ENCODE measurements at places on chromosomes 6 and 20.

DNA sequence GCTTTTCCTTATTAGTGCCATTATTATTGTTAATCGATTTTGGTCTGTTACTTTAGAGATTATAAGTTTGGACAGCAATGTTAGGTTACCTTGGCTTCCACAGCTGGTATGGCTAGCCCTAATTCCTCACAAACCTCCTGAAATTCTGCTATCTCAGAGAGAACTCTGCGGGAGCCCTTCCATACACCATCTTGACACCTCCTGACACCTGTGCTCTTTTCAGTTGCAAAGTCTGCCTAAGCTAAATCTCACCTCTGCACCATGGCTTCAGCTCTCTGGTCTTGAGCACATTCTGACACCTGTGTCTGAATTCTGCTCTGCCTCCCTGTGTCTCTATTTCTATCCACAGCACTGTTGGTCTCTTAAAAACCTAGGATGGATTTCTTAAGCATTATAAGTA, 106.5 kb downstream of the DCDC2 start:
- H3K27ac ChIP-seq, result no peak overlapping the region
- DNase-seq, result no peak
- H3K36me3 ChIP-seq, result no peaks in the 10 kb centered on the region
- no peaks in the 10 kb centered on the region for H3K4me1 ChIP-seq

DNA sequence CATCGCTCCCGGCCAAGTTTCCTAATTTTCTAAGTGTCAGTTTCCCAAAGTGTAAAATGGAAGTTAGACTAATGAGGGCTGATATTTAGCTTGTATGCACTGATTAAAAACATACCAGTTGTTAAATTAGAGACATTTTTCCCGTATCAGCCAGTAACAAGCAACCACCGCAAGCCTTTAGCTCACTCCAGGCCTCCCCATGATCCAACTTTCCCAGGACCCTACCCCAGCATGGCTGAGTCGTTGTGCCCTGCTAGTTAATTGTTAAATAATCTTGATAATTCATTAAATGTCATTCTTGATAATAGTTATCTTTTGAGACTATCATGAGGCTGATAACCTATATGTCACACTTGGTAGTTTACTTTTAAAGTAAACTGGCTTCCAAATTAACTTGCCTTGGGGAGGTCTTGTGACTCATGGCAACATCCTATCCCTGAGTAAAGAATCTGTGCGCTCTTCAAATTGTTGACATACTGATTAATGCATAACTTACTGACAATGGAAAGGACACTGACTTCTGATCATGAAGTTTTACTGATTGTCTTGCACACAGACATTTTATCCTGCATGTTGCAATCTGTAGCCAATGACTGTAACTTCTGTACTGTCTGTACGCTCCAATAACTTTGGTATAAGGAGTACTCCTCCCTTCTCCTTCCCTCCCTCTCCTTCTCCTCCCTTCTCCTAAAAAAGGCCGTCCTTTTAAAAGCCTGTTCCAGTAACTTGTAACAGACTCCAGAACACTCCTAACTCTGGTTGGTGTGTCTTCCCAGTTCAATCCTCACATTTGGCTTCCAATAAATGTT, 6.3 kb upstream of the GTF3C6 start:
- DNase-seq, result no peak
- no peaks in the 10 kb centered on the region for H3K4me1 ChIP-seq
- H3K4me3 ChIP-seq, result no peak overlapping the region
- H3K27ac ChIP-seq, result no peak overlapping the region
- H3K27me3 ChIP-seq, result no peaks in the 10 kb centered on the region
- no peaks in the 10 kb centered on the region for H3K36me3 ChIP-seq

DNA sequence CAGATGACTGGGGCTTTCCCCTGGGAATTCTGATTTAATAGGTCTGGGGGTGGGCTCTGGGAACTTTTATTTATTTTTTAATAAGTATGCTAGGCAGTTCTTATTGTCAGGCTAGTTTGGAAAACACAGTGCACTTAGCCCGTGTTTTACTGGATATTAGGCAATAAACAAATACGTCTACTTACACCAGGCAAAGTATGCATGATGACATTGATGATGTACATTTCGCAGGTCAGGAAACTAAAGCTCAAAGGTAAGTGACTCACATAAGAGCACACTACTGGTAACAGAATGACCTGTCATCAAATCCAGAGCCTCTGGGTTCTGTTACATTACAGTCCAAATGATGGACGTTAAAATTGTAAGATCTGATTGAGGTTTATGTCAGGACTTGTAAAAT, 144.4 kb upstream of the EXOC2 start:
- no peaks in the 10 kb centered on the region for H3K36me3 ChIP-seq
- H3K4me1 ChIP-seq, result peaks cover 29% of the 10 kb centered on the region
- DNase-seq, result no peak
- no peaks in the 10 kb centered on the region for H3K27me3 ChIP-seq
- H3K4me3 ChIP-seq, result no peak overlapping the region

DNA sequence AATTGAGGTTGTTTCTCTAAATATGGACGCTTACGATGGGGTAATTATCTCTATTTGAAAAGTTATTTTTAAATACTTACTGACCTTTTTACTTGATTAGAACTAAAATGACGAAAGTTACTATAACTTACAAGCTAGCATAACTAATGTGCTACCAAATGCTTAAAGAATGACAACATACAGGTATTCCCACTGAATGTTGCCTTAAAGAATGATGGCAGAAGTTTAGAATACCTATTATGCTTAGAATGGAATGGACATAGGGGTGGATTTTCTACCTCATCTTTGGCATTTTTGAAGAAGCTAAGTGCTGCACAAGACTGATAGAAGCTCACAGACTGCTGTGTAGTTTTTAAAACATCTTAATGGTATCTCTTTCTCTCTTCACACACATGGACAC, 284.8 kb downstream of the THBS2 start:
- H3K27ac ChIP-seq, result no peak overlapping the region
- no peak for DNase-seq
- no peaks in the 10 kb centered on the region for H3K4me1 ChIP-seq
- H3K36me3 ChIP-seq, result no peaks in the 10 kb centered on the region

- no peak overlapping the region for H3K4me3 ChIP-seq
- H3K4me1 ChIP-seq, result peaks cover 14% of the 10 kb centered on the region
- H3K36me3 ChIP-seq, result no peaks in the 10 kb centered on the region
- DNase-seq, result no peak
Observed at GRCh38 chr6:127178746-127179145, 60.3 kb downstream of the RSPO3 start.

GRCh38 chr20:22805219-22805618, 220.8 kb upstream of the FOXA2 start:
- H3K4me1 ChIP-seq, result no peaks in the 10 kb centered on the region
- H3K27me3 ChIP-seq, result no peaks in the 10 kb centered on the region
- no peaks in the 10 kb centered on the region for H3K36me3 ChIP-seq

- DNase-seq, result no peak
- no peak overlapping the region for H3K27ac ChIP-seq
- no peak overlapping the region for H3K4me3 ChIP-seq
- H3K4me1 ChIP-seq, result peaks cover 4% of the 10 kb centered on the region
- no peaks in the 10 kb centered on the region for H3K36me3 ChIP-seq
Observed at GRCh38 chr6:92589996-92590395, 829.4 kb downstream of the EPHA7 start.

DNA sequence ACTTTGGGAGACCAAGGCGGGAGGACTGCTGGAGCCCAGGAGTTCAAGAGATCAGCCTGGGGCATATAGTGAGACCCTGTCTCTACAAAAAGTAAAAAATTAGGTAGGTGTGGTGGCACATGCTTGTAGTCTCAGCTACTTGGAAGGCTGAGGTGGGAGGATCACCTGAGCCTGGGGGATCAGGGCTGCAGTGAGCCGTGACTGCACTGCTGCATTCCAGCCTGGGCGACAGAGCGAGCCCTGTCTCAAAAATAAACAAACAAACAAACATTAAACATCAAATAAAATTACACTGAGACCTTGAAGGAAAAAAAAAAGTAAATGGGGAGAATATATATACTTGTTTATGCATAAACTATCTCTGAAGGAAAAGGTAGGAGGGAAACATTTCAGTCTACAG, 387.8 kb downstream of the ZFAND3 start:
- no peak overlapping the region for H3K27ac ChIP-seq
- no peak for DNase-seq
- peaks cover 16% of the 10 kb centered on the region for H3K4me1 ChIP-seq
- H3K4me3 ChIP-seq, result no peak overlapping the region

DNA sequence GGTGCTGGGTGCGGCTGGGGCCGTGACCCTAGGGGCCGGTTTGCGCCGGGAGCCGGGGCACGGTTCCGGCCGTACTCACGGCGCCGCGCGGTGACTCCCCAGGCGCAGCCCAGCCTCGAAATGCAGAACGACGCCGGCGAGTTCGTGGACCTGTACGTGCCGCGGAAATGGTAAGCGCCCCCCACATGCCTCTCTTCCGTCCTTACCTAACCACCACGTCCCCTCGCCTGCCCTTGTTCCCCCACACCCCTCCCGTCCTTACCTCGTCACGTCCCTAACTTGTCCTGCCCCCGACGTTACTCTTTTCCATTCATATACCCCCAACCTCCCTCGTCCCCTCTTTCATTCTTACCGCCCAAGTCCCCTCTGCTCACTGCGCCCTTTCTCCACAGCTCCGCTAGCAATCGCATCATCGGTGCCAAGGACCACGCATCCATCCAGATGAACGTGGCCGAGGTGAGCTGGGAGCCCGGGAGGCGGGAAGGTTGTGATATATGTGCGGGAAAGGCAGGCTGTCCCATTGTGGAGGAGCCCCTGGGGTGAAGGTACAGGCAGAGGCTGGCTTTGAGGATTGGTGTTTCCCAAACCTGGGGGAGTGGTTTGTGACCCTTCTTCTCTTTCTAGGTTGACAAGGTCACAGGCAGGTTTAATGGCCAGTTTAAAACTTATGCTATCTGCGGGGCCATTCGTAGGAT, 463 bp downstream of the RPS21 start:
- DNase-seq, result no peak
- peaks cover 45% of the 10 kb centered on the region for H3K36me3 ChIP-seq
- peak overlapping the region; percentile 97 for H3K27ac ChIP-seq
- peaks cover 32% of the 10 kb centered on the region for H3K4me1 ChIP-seq

- no peak overlapping the region for H3K4me3 ChIP-seq
- no peak for DNase-seq
- no peaks in the 10 kb centered on the region for H3K36me3 ChIP-seq
Observed at GRCh38 chr20:19625426-19625825, 132.6 kb upstream of the RIN2 start.

DNA sequence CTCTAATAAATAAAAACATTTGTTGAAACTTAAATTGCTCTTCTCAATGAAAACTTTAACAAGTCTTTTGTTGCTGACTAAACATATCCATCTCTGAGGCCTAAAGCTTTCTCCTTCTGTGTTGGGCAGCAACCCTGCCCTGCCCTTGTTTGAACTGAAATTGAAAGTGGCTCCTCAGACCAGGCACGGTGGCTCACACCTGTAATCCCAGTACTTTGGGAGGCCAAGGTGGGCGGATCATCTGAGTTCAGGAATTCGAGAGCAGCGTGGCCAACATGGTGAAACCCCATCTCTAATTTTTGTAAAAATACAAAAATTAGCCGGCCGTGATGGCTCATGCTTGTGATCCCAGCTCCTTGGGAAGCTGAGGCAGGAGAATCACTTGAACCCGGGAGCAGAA, 29.2 kb upstream of the GNRH2 start:
- no peaks in the 10 kb centered on the region for H3K4me1 ChIP-seq
- H3K4me3 ChIP-seq, result no peak overlapping the region
- H3K27me3 ChIP-seq, result no peaks in the 10 kb centered on the region
- DNase-seq, result no peak
- peaks cover 35% of the 10 kb centered on the region for H3K36me3 ChIP-seq

DNA sequence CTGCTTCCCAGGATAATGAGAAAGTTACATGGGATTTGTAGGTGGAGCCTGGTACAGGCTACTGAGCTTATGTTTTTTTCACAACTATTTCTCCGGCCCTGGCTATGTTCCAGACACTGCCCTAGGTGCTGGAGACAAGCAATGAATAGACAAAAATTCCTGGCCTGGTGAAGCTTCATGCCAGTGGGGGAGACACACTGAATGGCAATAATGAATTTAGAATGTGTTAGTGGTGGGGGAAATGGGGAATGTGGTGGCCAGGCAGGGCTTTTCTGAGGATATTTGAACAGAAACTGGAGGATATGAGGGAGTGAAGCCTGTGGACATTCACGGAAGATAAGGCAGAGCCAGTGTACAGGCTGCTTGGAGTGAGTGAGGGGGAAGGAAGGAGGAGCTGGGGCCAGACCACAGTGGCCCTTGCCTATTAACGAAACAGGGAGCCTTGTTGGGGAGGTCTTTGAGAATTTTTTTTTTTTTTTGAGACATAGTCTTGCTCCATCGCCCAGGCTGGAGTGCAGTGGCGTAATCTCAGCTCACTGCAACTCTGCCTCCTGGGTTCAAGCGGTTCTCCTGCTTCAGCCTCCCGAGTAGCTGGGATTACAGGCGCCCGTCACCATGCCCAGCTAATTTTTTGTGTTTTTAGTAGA, 6.6 kb downstream of the FOXS1 start:
- no peak overlapping the region for H3K27ac ChIP-seq
- peaks cover 52% of the 10 kb centered on the region for H3K4me1 ChIP-seq
- no peak for DNase-seq
- H3K27me3 ChIP-seq, result no peaks in the 10 kb centered on the region
- H3K4me3 ChIP-seq, result no peak overlapping the region

- no peak overlapping the region for H3K27ac ChIP-seq
- no peaks in the 10 kb centered on the region for H3K27me3 ChIP-seq
- no peaks in the 10 kb centered on the region for H3K36me3 ChIP-seq
- no peak overlapping the region for H3K4me3 ChIP-seq
Observed at GRCh38 chr6:82030761-82031503, 216.6 kb downstream of the IBTK start.

DNA sequence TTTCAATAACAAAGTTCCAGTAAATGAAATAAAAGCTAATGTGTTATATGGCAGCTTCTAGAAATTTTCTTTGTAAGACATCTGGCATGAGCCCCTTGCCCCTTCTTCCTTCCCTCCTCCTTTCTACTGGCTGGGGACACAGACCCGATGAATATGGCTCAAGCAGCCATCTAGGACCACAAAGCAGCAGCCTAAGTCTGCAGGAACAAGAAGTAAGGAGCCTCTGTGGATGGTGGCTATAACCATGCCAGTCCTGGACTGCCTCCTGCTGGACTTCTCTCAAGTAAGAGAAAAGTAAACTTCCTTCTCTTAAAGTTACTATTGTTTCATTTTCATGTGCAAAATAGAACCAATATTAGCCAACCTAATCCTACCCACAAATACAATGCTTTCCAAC, 114.9 kb upstream of the DST start:
- H3K4me3 ChIP-seq, result no peak overlapping the region
- peak overlapping the region; percentile 10 for H3K27ac ChIP-seq
- DNase-seq, result no peak
- no peaks in the 10 kb centered on the region for H3K27me3 ChIP-seq
- peaks cover 38% of the 10 kb centered on the region for H3K4me1 ChIP-seq

- H3K36me3 ChIP-seq, result no peaks in the 10 kb centered on the region
- H3K27me3 ChIP-seq, result no peaks in the 10 kb centered on the region
- H3K4me1 ChIP-seq, result no peaks in the 10 kb centered on the region
- no peak overlapping the region for H3K27ac ChIP-seq
- no peak for DNase-seq
- H3K4me3 ChIP-seq, result no peak overlapping the region
Observed at GRCh38 chr6:56875523-56875922, 79.4 kb upstream of the BEND6 start.

- no peaks in the 10 kb centered on the region for H3K27me3 ChIP-seq
- H3K4me3 ChIP-seq, result no peak overlapping the region
- H3K4me1 ChIP-seq, result no peaks in the 10 kb centered on the region
- no peak for DNase-seq
- H3K27ac ChIP-seq, result no peak overlapping the region
- H3K36me3 ChIP-seq, result no peaks in the 10 kb centered on the region
Observed at GRCh38 chr20:43721097-43721428, 5.7 kb downstream of the GTSF1L start.

- no peaks in the 10 kb centered on the region for H3K27me3 ChIP-seq
- H3K36me3 ChIP-seq, result no peaks in the 10 kb centered on the region
- peaks cover 7% of the 10 kb centered on the region for H3K4me1 ChIP-seq
- H3K27ac ChIP-seq, result no peak overlapping the region
- no peak for DNase-seq
- H3K4me3 ChIP-seq, result no peak overlapping the region
Observed at GRCh38 chr20:58938541-58938940, 42.5 kb upstream of the NELFCD start.
